Activated CD8-positive, alpha-beta T cell treated with anti-CD3 and anti-CD28 coated beads, Interleukin-2, amount 10 ng/mL, durations not matched to agents 7 days and 5 days (primary cell): ENCODE measurements at places on chromosomes 3 and 15. TPM values are rescaled to one million over a fixed set of nuclear protein-coding genes. Genes with fewer than 3 reads are reported as not detected.

DNA sequence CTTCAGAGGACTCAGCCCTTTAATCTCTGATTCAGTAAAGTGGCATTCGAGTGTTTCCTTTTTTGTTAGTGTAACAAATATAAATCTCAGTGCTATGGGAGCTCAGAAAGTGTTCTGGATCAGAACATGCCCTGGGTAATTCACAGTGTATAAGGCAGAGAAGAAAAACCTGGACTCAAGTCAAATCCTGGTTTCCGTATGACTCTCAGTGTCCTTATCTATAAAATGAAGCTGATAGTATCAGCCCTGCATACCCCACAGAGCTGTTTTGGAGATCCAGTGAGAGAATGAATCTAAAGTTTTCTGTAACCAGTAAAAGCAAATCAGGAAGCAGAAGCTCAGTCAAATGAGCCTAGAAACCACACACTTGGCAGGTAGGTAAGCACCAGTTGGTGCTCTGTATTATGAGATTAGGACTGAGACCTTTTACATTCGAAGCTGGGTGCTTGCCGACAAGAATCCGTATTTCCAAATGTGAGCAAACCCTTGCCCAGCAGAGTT, 67.2 kb downstream of the IL1RAP start:
- peaks cover 16% of the 10 kb centered on the region for H3K4me1 ChIP-seq
- no peak overlapping the region for H3K27ac ChIP-seq
- no peaks in the 10 kb centered on the region for H3K27me3 ChIP-seq
- H3K36me3 ChIP-seq: peaks cover 17% of the 10 kb centered on the region
- no peak for DNase-seq
- H3K4me3 ChIP-seq: no peak overlapping the region

- no peak overlapping the region for H3K4me3 ChIP-seq
- H3K27me3 ChIP-seq: no peaks in the 10 kb centered on the region
- DNase-seq: no peak
Observed at GRCh38 chr3:49638445-49638844, 35.7 kb upstream of the APEH start.

DNA sequence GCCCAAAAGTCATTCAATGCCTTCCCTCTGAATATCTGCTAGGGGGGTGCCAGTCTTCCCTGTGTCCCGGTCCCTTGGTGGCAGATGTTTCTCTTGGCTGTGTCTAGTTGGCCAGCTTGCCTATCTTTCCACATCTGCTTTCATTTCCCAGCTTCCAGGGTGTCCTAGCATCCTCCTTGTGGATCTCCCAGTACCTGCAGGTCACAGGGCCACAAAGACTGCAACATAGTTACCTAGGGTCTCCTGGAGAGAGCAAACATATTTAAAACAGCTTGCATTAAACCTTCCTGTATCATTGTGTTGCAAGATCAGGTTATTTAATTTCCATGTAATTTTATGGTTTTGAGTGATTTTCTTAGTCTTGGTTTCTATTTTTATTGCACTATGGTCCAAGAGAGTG, 400.1 kb downstream of the GRM7 start:
- no peaks in the 10 kb centered on the region for H3K36me3 ChIP-seq
- H3K27me3 ChIP-seq: no peaks in the 10 kb centered on the region
- no peak overlapping the region for H3K4me3 ChIP-seq
- no peak for DNase-seq
- no peaks in the 10 kb centered on the region for H3K4me1 ChIP-seq
- H3K27ac ChIP-seq: no peak overlapping the region

DNA sequence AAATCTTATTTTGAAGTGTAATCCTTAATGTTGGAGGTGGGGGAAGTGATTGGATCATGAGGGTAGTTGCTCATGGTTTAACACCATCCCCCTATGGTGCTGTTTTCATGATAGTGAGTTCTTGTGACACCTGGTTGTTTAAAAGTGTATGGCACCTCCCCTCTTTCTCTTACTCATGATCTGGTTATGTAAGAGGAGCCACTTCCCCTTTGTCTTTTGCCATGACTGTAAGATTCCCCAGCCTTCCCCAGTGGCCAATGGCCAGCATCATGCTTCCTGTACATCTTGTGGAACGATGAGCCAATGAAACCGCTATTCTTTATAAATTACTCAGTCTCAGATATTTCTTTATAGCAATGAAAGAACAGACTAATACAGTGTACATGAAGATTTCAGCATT, 39.8 kb upstream of the GMNC start:
- H3K27ac ChIP-seq: no peak overlapping the region
- DNase-seq: no peak
- H3K27me3 ChIP-seq: no peaks in the 10 kb centered on the region
- no peaks in the 10 kb centered on the region for H3K4me1 ChIP-seq
- no peak overlapping the region for H3K4me3 ChIP-seq
- H3K36me3 ChIP-seq: no peaks in the 10 kb centered on the region

GRCh38 chr3:131596884-131597283, 94.1 kb upstream of the MRPL3 start:
- no peak for DNase-seq
- H3K27me3 ChIP-seq: peaks cover 6% of the 10 kb centered on the region
- no peak overlapping the region for H3K27ac ChIP-seq
- H3K4me3 ChIP-seq: no peak overlapping the region
- H3K4me1 ChIP-seq: no peaks in the 10 kb centered on the region

GRCh38 chr3:53496984-53497383, 2.6 kb downstream of the CACNA1D start:
- H3K4me3 ChIP-seq: no peak overlapping the region
- peaks cover 2% of the 10 kb centered on the region for H3K36me3 ChIP-seq
- H3K27ac ChIP-seq: no peak overlapping the region
- DNase-seq: no peak
- peaks cover 9% of the 10 kb centered on the region for H3K4me1 ChIP-seq

- no peaks in the 10 kb centered on the region for H3K27me3 ChIP-seq
- no peak for DNase-seq
- no peak overlapping the region for H3K27ac ChIP-seq
- H3K36me3 ChIP-seq: peaks cover 7% of the 10 kb centered on the region
Observed at GRCh38 chr3:4957978-4958377, 21.3 kb upstream of the BHLHE40 start.

- no peaks in the 10 kb centered on the region for H3K4me1 ChIP-seq
- H3K27me3 ChIP-seq: peaks cover 4% of the 10 kb centered on the region
- no peak overlapping the region for H3K4me3 ChIP-seq
- no peaks in the 10 kb centered on the region for H3K36me3 ChIP-seq
- H3K27ac ChIP-seq: no peak overlapping the region
- DNase-seq: no peak
Observed at GRCh38 chr3:156425651-156426050, 129.3 kb downstream of the SSR3 start.

DNA sequence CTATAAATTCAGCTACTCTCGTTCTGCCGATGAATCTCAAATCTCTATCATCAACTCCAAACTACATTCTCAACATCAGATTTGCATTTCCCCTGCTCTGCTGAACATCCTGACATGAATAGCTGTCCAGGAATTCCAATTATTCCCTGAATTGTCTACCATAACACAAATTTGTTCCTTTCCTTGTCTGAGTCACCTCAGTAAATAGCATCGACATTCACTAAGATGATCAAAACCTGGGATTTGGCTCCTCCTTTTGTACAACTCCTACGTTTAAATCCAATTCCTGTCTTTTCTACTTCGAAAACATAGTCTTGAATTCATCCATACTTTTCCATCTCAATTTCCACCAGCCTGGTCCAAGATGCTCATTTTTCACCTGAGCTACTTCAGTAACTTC, 107.0 kb downstream of the GREM1 start:
- H3K27me3 ChIP-seq: peaks cover 4% of the 10 kb centered on the region
- no peak for DNase-seq

DNA sequence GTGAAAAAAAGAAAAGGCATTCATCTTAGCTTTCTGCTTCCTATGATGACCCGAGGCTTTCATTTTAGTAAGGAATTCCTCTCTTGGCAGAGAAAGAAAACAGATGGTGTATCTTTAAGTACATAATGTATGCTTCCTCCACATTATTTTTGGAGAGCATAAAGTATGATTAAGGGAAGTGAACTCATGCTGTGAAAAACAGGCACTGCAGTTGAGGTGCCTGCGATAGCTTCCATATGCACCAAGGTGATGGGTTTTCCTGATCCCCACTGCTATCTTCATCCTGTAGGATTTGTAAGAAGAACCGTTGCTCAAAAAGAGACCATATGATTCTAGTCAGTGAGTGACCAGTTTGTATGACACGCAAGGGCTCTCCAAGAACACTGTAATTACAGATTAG, 411.5 kb upstream of the MCTP2 start:
- H3K27ac ChIP-seq: no peak overlapping the region
- DNase-seq: no peak
- H3K27me3 ChIP-seq: peaks cover 5% of the 10 kb centered on the region
- H3K4me1 ChIP-seq: no peaks in the 10 kb centered on the region

- no peaks in the 10 kb centered on the region for H3K4me1 ChIP-seq
- no peak overlapping the region for H3K4me3 ChIP-seq
- H3K36me3 ChIP-seq: peaks cover 79% of the 10 kb centered on the region
- H3K27ac ChIP-seq: peak overlapping the region; percentile 37
- DNase-seq: no peak
Observed at GRCh38 chr3:13324835-13325501, 95.2 kb downstream of the NUP210 start.

NPAP1 gene
- total RNA-seq: not detected

TOPAZ1 gene
- not detected for total RNA-seq

CNTN3 gene
- total RNA-seq: not detected

NUP210 gene
- total RNA-seq: 202 TPM

UROC1 gene
- 0.13 TPM for total RNA-seq

SCN11A gene
- not detected for total RNA-seq
